Fibroblast of lung (primary cell): ENCODE measurements at places on chromosomes 1 and 21.

- peak overlapping the region; percentile 78 for H3K27ac ChIP-seq
- peak; percentile 14 for DNase-seq
Measured at GRCh38 chr1:231419738-231420298, 2.3 kb downstream of the EGLN1 start.

- DNase-seq = no peak
- H3K27ac ChIP-seq = no peak overlapping the region
- no peak overlapping the region for H3K4me3 ChIP-seq
- H3K27me3 ChIP-seq = peaks cover 2% of the 10 kb centered on the region
Measured at GRCh38 chr1:23931491-23931880, 18.3 kb upstream of the CNR2 start.

- no peak for DNase-seq
- H3K36me3 ChIP-seq = peaks cover 13% of the 10 kb centered on the region
- no peak overlapping the region for H3K4me3 ChIP-seq
- H3K4me1 ChIP-seq = no peaks in the 10 kb centered on the region
- no peak overlapping the region for H3K27ac ChIP-seq
Measured at GRCh38 chr1:46030074-46030870, 102.2 kb downstream of the PIK3R3 start.

DNA sequence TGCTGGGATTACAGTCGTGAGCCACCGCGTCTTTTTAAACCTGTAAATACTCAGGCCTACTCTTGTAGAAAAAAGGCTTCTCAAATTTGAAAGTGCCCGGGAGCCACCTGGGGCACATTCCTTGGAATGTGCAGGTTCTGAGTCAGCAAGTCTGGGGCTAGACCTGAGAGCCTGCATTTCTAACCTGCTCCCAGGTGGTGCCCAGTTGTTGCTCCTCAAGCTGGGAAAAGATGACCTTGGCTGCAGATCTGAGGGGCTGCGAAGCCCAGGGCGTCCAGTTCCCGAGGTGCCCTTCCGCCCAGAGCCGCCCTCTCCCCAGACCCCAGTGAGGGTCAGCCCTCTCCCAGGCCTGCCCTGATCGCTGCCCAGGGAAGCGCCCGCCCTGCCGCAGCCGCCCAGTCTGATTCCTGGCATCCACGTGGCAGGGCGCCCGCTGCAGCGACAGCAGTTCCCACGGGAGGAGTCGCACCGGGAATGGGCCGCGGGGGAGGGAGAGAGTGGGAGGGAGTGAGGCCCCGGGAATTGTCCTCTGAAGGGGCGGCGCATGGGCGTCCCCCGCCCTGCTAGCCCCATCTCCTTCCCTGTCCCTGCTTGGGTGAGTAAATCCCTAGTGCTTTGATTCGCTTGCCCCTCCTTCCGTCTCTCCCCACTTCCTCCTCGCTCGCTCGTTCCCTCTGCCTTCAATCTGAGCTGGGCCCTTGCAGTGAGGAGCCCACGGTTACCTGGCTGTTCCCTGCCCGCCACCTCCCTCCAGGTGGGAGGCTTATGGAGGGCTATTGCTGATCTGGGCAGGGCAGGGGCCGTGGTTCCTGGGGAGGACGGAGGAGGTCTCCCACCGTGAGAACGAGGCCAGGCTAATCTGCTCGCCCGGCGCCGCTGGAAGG lies 18.8 kb upstream of the TENT5B start:
- no peak overlapping the region for H3K27ac ChIP-seq
- peaks cover 15% of the 10 kb centered on the region for H3K4me1 ChIP-seq
- H3K4me3 ChIP-seq = peak overlapping the region; percentile 45

DNA sequence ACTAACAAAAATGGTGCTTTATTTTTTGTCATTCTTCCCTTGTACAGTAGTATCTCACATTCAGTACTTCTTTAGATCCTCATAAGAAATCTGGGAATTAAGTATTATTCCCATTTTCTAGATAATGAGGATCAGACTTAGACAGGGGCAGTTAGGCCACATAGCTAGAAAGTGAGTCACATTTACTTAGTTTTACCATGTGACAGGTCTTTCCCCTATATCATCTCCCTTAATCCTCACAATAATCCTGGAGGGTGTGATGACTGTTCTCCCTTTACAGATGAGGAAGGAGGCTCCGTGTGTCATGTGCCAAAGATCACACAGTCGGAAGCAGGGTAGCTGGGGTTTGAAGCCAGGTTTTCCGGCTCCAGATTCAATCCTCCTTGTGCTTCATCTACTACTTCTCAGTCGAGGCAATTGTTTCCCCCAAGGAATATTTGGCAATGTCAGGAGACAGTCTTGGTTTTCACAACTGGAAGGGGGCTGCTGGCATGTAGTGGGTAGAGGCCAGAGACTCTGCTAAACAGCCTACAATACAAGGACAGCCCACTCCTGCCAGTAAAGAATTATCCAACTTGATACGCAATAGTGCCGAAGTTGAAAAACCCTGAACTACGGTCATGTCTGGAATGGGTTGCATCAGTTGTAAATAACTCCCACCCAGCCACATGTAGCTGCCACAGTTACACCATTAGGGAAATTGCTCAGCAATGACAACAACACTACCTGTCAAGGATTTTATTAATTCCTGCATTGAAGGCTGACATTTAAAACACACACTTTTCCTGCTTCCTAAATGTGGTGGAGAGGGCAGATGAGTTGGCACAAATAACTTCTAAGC lies 54.5 kb downstream of the C8B start:
- H3K4me3 ChIP-seq = no peak overlapping the region
- DNase-seq = peak; percentile 4
- H3K27ac ChIP-seq = no peak overlapping the region

DNA sequence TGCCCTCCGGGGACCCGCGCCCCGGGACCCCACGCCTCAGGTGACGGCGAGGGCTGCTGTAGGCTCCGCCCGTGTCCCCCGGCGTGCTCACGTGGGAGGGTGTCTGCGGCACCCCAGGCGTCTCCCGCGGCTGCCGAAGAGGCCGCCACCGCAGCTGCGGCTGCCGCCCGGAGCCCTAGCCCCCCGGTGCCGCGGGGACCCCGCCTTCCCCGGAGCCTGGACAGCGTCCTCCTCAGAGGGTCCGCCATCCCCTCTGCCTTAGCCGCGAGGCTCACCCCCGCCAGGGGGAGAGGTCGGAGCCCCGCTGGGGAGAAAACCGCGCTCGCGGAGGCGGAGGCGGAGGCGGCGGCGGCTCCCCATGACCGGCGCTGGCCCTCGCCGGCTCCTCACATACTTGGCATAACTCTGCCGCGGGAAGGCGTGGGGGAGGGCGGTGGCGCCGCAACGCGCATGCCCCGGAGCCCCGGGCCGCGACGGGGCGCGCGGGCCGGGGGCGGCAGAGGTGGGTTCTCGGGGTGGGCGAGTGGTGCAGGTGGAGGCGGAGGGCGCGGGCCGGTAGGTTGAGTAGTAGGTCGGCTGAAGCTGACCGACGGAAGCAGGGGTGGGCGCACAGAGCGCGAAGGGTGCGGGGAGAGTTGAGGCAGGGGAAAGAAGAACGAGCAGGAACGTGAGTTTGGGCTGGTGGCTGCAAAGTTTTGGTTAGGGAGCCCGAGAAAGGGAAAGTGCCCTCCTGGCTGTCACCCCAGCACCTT lies 700 bp upstream of the SYDE2 start:
- H3K36me3 ChIP-seq = no peaks in the 10 kb centered on the region
- DNase-seq = peak; percentile 52
- H3K4me3 ChIP-seq = peak overlapping the region; percentile 92

- no peaks in the 10 kb centered on the region for H3K4me1 ChIP-seq
- H3K27me3 ChIP-seq = peaks cover 3% of the 10 kb centered on the region
- H3K36me3 ChIP-seq = no peaks in the 10 kb centered on the region
Measured at GRCh38 chr1:36126797-36127500, 1.9 kb upstream of the COL8A2 start.

- H3K4me1 ChIP-seq = peaks cover 10% of the 10 kb centered on the region
- DNase-seq = no peak
- no peaks in the 10 kb centered on the region for H3K27me3 ChIP-seq
- no peaks in the 10 kb centered on the region for H3K36me3 ChIP-seq
- no peak overlapping the region for H3K4me3 ChIP-seq
Measured at GRCh38 chr21:45135868-45136267, 61.5 kb downstream of the ADARB1 start.

DNA sequence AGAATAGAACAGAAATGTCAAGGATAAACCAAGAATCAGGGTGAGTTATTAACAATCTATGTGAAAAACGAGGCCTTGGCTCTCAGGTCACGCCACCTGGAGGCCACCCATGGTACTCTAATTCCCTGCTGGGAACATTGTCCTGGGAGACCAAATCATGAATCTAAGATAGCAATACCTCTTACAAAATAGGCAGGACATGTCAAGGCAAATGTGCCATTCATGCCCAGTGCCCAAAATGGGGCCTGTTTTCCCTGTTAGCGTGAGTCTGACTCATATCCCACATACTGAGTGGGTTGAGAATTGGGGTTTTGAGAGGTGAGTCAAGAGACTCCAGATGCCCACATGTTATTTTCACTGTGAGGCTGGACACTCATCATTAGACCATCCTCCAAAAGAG lies 380.8 kb downstream of the HHIPL2 start:
- no peaks in the 10 kb centered on the region for H3K4me1 ChIP-seq
- H3K36me3 ChIP-seq = no peaks in the 10 kb centered on the region
- H3K27ac ChIP-seq = peak overlapping the region; percentile 8
- H3K27me3 ChIP-seq = no peaks in the 10 kb centered on the region
- DNase-seq = peak; percentile 70
- no peak overlapping the region for H3K4me3 ChIP-seq

GRCh38 chr1:113793878-113794834 lies 18.1 kb downstream of the RSBN1 start:
- H3K4me1 ChIP-seq = no peaks in the 10 kb centered on the region
- no peak overlapping the region for H3K27ac ChIP-seq
- H3K36me3 ChIP-seq = no peaks in the 10 kb centered on the region
- no peak for DNase-seq
- H3K4me3 ChIP-seq = no peak overlapping the region
- H3K27me3 ChIP-seq = no peaks in the 10 kb centered on the region

- H3K4me3 ChIP-seq = no peak overlapping the region
- no peaks in the 10 kb centered on the region for H3K36me3 ChIP-seq
- no peaks in the 10 kb centered on the region for H3K4me1 ChIP-seq
- no peak overlapping the region for H3K27ac ChIP-seq
- DNase-seq = no peak
Measured at GRCh38 chr1:212506666-212507065, 73.9 kb downstream of the NENF start.

DNA sequence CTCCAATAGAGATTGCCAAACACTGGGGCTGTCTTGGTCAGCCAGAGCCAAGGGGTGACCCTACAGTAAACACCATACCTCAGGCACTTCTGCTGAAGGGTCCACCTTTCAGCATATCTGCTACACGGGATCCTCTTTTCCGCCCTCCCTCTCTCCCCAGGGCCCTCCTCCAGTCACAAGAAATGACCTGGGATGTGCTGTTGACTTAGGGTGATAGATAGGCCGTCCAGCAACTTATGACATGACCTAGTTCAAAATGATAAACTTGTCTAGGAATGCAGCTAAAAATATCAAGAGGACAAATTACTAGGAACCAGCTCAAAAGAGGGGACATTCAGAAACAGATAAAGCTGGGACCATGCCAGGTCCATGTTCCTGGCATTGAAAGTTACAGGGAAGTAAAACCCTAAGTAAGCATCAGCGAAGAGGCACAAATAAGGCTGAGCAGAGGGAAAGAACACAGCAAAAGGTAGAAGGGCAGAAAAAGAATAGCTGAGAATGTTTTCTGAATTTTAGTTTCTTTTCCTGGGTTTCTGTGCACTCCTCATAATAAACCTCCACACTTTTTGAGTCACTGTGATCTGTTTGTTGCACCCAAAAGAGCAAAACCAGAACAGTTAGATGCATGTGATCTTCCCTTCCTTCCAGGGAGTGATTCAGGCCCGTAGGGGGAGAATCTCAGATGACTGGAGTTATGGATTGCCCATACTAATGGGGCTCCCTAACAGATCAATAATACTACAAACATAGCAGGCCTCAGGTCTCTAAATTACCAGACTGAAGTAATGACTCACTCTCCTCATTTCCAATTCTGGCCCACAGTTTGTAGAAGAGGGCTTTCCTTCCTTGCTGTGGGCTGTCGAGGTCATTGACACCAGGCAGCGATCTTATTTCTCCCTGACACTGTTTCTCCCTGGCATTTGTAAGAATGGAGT lies 48.9 kb upstream of the F3 start:
- H3K4me3 ChIP-seq = no peak overlapping the region
- H3K36me3 ChIP-seq = no peaks in the 10 kb centered on the region
- no peaks in the 10 kb centered on the region for H3K27me3 ChIP-seq
- peak; percentile 23 for DNase-seq
- H3K27ac ChIP-seq = no peak overlapping the region

GRCh38 chr21:38041493-38041892 lies 125.2 kb upstream of the KCNJ6 start:
- H3K4me3 ChIP-seq = no peak overlapping the region
- H3K27me3 ChIP-seq = no peaks in the 10 kb centered on the region
- H3K27ac ChIP-seq = no peak overlapping the region
- H3K36me3 ChIP-seq = no peaks in the 10 kb centered on the region
- DNase-seq = no peak

DNA sequence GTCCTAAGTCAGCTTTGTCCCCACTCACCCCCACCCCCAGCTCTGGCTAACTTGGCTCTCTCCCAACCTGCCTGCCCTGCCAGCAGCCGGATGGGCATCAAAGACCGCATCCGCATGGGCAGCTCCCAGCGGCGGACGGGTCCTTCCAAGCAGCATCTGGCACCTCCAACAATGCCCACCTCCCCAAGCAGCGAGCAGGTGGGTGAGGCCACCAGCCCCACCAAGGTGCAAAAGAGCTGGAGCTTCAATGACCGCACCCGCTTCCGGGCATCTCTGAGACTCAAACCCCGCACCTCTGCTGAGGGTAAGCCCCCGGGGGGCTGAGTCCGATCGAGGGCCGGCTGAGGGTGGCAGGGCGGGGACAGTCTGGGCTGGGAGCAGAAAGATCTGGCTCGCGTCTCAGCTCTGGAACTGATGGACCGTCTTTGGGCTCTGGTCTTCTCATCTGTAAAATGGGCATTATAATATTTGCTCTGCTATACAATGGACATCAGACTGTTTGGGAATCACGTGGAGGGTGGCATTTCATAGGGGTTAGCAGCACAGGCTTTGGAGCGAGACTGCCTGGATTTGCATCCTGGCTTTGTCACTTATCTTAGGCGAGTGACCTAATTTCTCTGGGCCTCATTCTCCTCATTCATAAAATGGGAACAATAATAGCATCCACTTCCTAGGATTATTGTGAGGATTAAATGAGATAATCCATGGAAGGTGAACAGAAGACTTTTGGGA lies 31.0 kb downstream of the CITED4 start:
- no peaks in the 10 kb centered on the region for H3K4me1 ChIP-seq
- H3K27me3 ChIP-seq = peaks cover 6% of the 10 kb centered on the region
- H3K27ac ChIP-seq = no peak overlapping the region
- H3K4me3 ChIP-seq = no peak overlapping the region
- no peak for DNase-seq

GRCh38 chr1:20200966-20201365 lies 14.6 kb upstream of the PLA2G2C start:
- H3K4me1 ChIP-seq = no peaks in the 10 kb centered on the region
- H3K4me3 ChIP-seq = no peak overlapping the region
- DNase-seq = no peak
- H3K27me3 ChIP-seq = peaks cover 11% of the 10 kb centered on the region
- no peak overlapping the region for H3K27ac ChIP-seq

DNA sequence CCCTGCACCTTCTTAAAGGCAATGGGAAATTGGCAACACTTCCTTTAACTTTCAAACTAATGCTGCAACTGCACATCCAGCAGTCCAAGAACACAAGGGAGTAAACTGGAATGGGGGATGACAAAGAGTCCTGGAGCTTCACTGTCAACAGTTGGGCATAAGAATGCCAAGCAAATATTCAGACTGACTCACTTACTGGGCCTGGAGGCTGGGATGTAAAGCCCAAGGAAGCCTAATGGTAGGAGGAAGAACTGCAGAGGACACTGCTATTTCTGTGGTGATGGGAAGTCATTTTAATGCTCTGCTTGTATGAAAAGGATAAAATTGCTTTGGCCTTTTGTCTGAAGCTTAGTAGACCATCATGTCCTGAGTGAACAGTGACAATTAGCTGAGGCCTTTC lies 15.7 kb upstream of the DMRTA2 start:
- H3K4me3 ChIP-seq = no peak overlapping the region
- H3K27ac ChIP-seq = no peak overlapping the region
- no peaks in the 10 kb centered on the region for H3K4me1 ChIP-seq
